ENCODE measurements at places on chromosomes 1 and 21.

- H3K4me1 ChIP-seq, result peaks cover 2% of the 10 kb centered on the region
- H3K27me3 ChIP-seq, result no peaks in the 10 kb centered on the region
- H3K4me3 ChIP-seq, result no peak overlapping the region
- DNase-seq, result peak; percentile 34
- peaks cover 28% of the 10 kb centered on the region for H3K36me3 ChIP-seq
Measured at GRCh38 chr1:19704247-19705113, 39.8 kb downstream of the HTR6 start.

DNA sequence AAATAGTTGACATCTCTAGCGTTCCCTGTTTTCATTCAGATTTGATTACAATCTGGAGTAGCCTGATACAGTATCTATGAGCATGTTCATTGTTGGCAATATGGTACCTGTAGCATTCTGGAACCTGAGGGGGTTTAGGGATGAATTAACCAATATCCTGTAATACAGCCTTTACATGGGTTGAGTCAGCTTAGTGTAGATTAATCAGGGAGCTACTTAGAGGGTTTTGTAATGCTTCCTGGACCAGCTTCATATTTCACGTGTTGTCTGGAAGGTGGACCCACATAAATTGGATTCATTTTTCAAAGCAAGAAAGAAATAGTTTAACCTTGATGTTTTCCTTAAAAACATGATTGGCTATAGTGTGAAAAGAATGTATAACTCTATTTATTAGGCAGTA is 3.6 kb downstream of the OTUD3 start:
- H3K27me3 ChIP-seq, result no peaks in the 10 kb centered on the region
- H3K4me1 ChIP-seq, result peaks cover 32% of the 10 kb centered on the region
- no peak overlapping the region for H3K27ac ChIP-seq
- DNase-seq, result no peak
- H3K36me3 ChIP-seq, result peaks cover 19% of the 10 kb centered on the region
- no peak overlapping the region for H3K4me3 ChIP-seq

DNA sequence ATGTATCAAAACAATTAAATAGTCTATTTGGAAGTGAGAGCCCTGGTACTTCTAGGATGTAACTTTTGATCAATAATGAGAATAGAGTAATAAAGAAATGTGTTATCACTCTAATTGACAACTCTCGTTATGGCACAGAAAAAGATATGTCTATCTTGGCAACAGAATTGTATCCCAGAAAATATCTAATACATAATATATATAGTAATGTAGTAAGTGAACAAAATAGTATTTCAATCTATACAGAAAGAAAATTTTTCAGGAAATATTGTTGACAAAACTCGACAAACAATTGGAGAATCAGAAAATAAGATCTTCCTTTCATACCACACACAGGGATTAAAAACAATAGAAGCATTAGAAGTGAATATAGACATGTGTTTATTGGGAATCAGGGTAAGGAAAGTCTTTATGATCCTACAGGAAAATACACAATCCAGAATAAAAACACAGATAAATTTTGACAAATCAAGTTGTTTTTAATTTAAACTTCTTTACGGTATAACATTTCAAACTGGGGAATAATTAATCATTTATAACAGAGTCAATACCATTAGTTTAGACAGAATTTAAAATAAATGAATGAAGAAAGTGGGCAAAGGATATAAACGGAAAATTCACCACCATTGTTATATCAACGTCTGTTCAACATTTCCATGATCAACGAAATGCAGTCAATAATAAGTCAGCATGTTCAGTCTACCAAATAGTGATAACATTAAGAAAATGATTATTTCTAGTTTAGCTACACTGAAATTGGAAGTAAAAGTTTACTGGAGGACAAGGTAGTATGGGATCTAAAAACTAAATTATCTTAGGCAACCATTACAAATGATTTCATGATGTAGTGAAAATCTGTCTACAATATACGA is 1526.5 kb upstream of the TPTE start:
- no peaks in the 10 kb centered on the region for H3K36me3 ChIP-seq
- DNase-seq, result no peak
- H3K4me1 ChIP-seq, result no peaks in the 10 kb centered on the region
- peaks cover 18% of the 10 kb centered on the region for H3K27me3 ChIP-seq
- H3K27ac ChIP-seq, result no peak overlapping the region
- no peak overlapping the region for H3K4me3 ChIP-seq

DNA sequence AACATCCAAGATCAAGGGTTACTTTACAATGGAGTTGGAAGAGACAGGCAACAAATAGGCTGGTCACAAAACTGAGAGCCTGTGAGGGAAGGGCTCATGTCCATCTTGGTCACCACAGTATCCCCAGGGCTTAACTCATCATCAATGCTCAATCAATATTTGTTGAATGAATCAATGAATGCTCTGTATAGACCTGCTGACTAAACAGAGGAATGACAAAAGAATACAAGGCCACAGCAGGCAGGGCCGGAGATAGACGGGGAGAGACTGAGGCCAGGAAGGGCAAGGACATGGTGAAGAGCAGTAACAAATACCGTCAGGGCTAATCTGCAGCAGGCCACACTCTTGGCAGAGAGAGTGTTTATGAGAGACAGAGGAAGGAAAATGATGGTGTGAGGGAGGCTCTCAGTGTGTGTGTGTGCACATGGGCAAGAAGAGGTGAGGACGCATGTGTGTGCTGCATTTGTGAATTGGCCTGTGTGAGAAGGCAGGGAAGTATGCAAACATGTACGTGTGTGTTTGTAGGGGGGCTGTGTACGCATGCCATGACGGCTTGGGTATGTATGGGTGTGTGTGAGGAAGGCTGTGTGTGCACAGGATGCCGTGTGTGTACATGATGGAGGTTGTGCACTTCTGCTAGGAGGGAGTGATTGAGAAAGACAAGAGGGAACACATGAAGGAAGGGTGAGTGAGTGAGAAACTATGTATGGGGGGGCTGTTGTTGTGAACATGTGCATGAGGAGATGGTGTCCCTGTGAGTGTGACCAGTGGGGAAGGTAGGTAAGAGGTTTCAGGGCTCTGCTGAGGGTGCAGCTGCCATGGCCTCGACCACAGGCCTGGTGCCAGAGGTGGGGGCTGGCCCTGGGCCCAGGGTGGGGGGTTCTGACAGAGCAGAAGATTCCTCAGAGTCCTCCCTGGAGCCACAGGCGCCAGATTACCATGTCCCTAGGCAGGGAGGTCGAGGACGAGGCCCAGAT is 15.4 kb downstream of the AHDC1 start:
- H3K27me3 ChIP-seq, result no peaks in the 10 kb centered on the region
- no peaks in the 10 kb centered on the region for H3K36me3 ChIP-seq
- DNase-seq, result no peak
- H3K27ac ChIP-seq, result no peak overlapping the region

DNA sequence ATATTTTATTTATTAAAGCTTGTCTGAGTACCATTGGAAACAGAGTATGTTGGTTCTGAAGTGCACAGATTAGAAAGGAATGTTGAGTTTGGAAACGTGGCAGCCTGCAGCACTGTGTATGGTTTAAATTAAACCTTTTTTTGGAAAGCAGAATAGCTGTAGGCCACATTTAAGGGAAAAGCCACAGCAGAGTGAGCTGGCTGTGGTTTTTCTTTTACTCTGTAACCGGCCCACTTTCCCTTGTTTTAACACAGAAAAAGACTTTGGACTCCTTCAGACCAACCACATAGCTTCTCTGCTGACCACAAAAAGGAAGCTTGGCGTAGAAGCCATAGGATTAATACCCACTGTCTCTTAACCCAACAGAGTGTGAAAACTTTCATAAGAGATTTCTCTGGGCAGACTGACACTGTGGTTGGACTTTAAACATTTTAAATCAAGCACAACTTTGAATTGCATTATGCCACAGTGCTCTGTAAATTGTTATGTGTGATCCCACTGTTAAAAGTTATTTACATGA is 75.2 kb downstream of the NFIA start:
- DNase-seq, result no peak
- H3K4me3 ChIP-seq, result no peak overlapping the region
- H3K36me3 ChIP-seq, result no peaks in the 10 kb centered on the region

- no peak for DNase-seq
- no peak overlapping the region for H3K4me3 ChIP-seq
- H3K27ac ChIP-seq, result no peak overlapping the region
Measured at GRCh38 chr1:73644198-73644597, 553.8 kb downstream of the LRRIQ3 start.

- peaks cover 1% of the 10 kb centered on the region for H3K36me3 ChIP-seq
- H3K4me1 ChIP-seq, result no peaks in the 10 kb centered on the region
- H3K27ac ChIP-seq, result no peak overlapping the region
- no peak for DNase-seq
- no peak overlapping the region for H3K4me3 ChIP-seq
Measured at GRCh38 chr1:223456747-223457146, 63.5 kb downstream of the CCDC185 start.

Measured in activated B cell treated with CpG ODN at 0.5 μM for 24 hours (primary cell).